Left lobe of liver (tissue), 2 donors: ENCODE measurements at places on chromosomes 5 and 9.

GRCh38 chr9:134146774-134147493 lies 11.1 kb downstream of the WDR5 start:
- no peak for DNase-seq

DNA sequence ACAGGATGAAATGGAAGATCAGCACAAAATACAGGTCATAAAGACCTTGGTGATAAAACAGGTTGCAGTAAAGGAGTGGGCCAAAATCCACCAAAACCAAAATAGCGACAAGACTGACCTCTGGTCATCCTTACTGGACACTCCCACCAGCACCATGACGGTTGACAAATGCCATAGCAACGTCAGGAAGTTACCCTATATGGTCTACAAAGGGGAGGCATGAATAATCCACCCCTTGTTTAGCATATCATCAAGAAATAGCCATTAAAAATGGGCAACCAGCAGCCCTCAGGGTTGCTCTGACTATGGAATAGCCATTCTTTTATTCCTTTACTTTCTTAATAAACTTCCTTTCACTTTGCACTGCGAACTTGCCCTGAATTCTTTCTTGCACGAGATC lies 6.0 kb upstream of the NDUFB6 start:
- DNase-seq = no peak

DNA sequence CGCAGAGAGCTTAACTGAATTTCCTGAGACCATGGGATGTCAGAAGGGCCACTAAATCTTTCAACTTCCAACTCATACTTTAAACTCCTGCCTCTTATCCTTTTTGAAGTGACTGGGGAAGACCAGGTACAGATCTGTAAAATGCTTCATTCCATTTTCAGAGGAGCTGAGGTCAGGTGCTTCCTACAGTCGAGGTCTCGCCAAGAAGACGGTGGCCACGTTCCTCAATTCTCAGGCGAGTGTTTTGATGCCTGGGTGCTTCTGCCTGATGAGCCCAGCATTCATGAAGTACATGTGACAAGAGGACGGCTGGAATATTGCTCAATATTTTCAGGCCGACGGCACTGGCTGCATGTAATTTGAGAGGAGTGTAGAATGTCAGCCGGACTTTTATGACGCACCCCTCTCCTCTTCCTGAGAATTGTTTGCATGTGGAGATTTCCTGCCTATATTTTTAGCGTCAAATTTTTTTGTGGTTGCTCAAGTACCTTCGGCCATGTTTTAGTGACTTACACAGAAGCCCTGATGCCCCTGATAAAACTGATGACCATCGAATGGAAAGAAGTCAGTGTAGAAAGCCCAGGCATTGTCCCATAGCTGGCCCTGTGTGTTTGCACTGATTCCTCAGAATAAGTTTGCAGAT lies 38.8 kb upstream of the GLRX start:
- DNase-seq = peak; percentile 86

DNA sequence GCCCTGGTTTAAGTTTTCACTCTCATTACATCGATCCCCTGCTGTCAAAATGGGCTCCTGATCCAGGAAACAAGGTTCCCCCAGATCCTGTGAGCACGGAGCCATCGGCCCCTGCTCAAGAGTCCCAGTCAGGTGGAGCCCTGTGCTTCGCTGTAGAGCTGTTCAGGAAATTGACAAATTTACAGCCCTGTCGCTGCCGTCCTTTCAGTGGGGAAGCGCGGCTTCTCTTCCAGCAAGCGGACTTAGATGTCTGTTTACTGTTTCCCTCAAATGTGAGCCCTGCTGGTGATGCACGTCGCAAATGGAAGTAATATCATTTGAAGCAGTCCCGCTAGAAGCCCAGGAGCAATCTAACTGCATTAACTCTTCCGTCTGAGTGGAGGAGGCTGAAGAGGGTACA lies 760.9 kb upstream of the WWC1 start:
- DNase-seq = no peak

DNA sequence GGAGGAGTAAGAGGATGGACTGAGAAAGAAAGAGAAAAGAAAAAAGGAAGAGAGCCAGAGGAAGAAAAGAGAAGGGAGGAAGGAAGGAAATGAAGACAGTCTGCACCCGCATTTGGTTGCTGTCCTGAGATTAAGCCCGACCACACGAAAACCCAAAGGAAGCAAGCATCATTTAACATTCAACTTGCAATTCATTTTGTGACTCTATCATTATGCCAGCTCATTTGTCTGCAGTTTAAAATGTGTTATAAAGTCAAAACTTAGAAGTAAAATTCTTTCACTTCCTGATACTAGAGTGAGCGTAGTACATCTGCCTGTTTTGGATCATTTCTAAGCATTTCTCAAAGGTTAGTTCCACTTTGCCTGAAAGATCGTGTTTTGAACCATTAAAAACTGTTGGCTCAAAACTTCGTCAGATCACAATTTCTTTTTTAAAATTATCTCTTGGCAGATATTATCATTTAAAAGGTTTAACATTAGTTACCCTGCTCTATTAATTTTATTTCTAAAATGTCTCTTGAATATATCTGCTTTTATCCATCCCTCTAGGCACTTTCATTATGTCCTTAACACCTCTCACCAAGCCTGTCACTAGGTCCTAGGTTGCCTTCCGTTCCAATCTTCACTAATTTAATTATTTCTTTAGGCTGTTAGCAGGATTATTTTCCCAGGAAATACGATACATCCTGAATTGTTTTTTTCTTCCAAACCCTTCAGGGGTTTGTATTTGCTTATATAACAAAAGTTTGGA lies 240.9 kb downstream of the TLE4 start:
- DNase-seq = no peak
